Thyroid gland (tissue), 4 donors: ENCODE measurements at places on chromosomes 12 and 14. TPM values are rescaled to one million over a fixed set of nuclear protein-coding genes. Genes with fewer than 3 reads are reported as not detected.

DNA sequence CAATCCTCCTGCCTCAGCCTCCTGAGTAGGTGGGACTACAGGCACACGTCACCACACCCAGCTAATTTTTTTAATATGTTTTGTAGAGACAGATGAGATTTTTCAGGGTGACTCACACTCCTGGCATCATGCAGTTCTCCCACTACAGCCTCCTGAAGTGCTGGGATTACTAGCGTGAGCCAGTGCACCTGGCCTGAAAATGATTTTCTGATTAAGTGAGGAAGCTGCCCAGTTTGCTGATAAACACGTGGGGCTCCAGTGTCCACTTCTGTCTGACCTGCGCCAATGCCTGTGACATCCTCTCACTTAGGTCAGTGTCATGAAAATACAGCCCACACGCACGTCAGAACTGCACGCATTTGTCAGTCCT, 37.0 kb upstream of the SFSWAP start:
- no peaks in the 10 kb centered on the region for H3K36me3 ChIP-seq
- DNase-seq, result no peak
- H3K27ac ChIP-seq, result no peak overlapping the region
- H3K4me3 ChIP-seq, result no peak overlapping the region

GRCh38 chr12:69056743-69057515, 124.0 kb upstream of the CPM start:
- H3K4me3 ChIP-seq, result no peak overlapping the region

DNA sequence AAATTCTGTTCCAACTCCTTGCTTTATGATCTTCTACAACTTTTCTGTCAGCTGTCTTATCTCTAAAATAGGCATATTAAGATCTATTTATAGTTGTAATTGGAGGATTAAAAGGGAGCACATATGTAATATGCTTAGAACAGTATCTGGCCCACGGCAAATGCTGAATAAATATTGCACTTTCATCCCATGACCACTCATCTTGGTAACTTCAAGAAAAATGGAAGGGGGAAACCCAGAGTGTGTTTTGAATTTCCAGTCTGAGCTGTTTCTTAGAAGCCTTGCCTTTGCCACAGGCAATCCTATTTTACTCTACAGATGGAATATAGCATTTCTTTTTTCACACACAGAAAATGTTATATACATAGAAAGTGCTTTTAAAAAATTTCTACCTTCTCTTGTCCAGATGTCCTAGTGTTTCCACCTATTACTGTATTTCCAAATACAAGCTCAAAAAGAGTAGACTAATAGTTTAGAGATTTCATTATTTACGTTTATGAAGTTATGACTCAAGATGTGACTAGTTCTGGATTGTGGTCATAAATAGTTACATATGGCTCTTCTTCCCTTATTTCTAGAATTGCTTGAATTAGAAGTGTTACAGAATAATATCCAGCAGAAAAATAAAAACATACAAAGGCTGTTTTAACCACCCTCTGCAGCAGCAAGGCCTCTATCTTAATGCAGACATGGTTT, 6.2 kb upstream of the STXBP6 start:
- H3K4me3 ChIP-seq, result no peak overlapping the region
- no peak overlapping the region for H3K27ac ChIP-seq

DNA sequence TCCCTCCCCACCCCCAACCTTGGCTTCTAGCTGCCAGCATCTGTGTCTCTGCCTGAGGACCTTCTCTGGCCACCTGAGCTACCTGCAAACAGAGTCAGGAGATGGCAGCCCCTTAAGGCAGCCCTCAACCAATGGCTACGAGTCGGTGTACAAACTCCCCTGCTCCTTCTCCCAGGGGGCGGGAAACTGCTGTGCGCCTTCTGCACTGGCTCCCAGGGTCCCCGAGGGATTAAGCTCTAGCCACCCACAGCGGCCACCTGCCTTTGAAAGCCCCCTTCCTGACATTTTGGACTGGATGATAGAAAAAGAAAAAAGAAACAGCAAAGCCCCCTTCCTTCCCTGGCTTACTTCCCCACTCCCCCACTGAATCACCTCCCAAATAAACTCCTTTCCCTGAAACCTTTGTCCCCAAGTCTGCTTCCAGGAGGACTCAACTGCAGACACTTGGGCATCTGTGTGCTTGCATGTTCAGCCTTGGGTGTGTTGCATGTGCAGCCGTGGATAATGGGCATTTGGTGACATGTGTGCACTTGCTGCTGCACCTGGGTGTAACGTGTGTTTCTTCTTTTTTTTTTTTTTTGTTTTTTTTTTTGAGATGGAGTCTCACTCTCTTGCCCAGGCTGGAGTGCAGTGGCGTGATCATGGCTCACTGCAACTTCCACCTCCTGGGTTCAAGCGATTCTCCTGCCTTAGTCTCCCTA, 6.0 kb downstream of the SDS start:
- no peaks in the 10 kb centered on the region for H3K4me1 ChIP-seq
- H3K36me3 ChIP-seq, result no peaks in the 10 kb centered on the region
- no peaks in the 10 kb centered on the region for H3K27me3 ChIP-seq
- no peak overlapping the region for H3K4me3 ChIP-seq
- no peak for DNase-seq

DNA sequence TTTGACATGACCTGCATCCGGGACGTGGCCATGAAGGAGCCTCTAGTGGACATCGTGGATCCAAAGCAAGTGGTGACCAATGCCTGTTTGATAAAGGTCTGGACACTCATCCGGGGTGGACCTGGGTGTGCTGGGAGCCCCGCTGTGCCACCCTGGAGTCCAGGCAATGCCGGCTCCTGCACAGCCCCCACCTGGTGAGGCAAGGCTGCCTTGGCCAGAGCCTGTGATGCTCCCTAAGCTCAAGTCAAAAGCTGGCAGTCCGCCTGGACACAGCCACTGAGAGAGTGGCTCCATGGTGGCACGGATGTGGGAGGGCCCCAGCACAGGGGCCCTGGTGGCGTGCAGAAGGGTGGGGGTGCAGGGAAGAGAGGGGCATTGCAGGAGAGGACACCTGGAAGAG, 85.9 kb downstream of the PRMT8 start:
- H3K27ac ChIP-seq, result no peak overlapping the region
- H3K4me1 ChIP-seq, result peaks cover 5% of the 10 kb centered on the region
- H3K4me3 ChIP-seq, result no peak overlapping the region
- no peak for DNase-seq
- H3K36me3 ChIP-seq, result no peaks in the 10 kb centered on the region
- no peaks in the 10 kb centered on the region for H3K27me3 ChIP-seq

DNA sequence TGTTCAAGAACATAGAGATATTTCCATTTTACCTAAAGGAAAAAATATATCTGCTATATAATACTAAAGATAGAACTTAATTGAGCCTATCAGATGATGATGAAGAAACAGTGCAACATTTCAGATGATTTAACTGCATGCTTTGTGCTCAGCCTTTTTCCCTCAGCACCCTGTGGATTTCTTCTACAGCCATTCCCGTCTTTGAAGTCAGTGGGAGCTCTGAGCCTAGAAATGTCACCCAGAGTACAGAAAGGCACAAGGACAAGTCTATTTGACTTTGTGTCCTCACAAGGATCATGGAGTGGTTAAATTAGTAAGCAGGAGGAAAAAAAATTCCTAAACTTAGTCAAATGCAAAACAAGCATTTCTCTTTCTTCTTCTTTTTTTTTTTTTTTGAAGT, 994.0 kb upstream of the FLRT2 start:
- no peaks in the 10 kb centered on the region for H3K36me3 ChIP-seq
- H3K27me3 ChIP-seq, result no peaks in the 10 kb centered on the region
- DNase-seq, result no peak

DNA sequence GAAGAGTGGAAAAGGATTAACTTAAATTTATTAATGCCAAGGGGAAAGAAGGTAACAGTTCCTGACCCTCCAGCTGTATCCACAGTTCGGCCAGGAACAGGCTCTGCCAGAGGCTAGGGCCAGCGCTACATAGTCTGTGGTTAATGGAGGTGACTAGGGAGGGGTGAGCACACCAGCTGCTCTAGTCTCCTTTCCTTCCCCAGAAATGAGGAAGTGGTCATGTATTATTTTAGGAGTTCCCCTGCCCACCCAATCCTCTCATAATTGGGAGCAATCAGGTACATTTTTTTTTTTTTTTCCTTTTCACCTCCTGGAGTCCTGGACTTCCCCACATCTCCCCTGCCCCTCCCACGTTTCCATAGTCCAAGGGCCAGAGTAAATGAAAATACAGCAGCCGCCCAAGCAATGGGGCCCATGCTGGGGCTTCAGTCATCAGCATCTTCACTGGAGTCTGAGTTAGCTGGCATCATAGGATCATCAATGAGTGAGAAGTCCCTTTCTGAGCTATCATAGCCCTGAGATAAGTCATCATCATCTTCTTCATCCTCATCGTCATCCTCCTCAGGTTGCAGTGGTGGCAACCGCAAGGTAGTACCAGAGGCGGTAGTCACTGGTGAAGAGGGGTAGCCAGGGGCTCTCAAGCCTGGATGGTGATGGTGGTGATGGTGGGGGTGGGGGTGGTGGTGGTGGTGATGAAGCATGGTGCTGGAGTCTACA, 1.5 kb upstream of the SUPT16H start:
- peaks cover 17% of the 10 kb centered on the region for H3K4me1 ChIP-seq
- no peaks in the 10 kb centered on the region for H3K27me3 ChIP-seq
- peak overlapping the region; percentile 88 for H3K27ac ChIP-seq
- H3K4me3 ChIP-seq, result no peak overlapping the region
- H3K36me3 ChIP-seq, result peaks cover 6% of the 10 kb centered on the region
- no peak for DNase-seq

- no peak overlapping the region for H3K27ac ChIP-seq
- no peaks in the 10 kb centered on the region for H3K36me3 ChIP-seq
- DNase-seq, result no peak
- H3K4me1 ChIP-seq, result peaks cover 16% of the 10 kb centered on the region
- no peaks in the 10 kb centered on the region for H3K27me3 ChIP-seq
These were observed 1.9 kb downstream of the PRKD1 start for GRCh38 chr14:29925736-29926135.

- no peak overlapping the region for H3K4me3 ChIP-seq
- no peak overlapping the region for H3K27ac ChIP-seq
- no peak for DNase-seq
- no peaks in the 10 kb centered on the region for H3K27me3 ChIP-seq
These were observed 62.6 kb downstream of the DUSP6 start for GRCh38 chr12:89289720-89290119.

- no peaks in the 10 kb centered on the region for H3K27me3 ChIP-seq
- H3K4me3 ChIP-seq, result no peak overlapping the region
- H3K36me3 ChIP-seq, result no peaks in the 10 kb centered on the region
These were observed 426.2 kb downstream of the IPO8 start for GRCh38 chr12:30269496-30269895.

- H3K4me1 ChIP-seq, result no peaks in the 10 kb centered on the region
- H3K36me3 ChIP-seq, result no peaks in the 10 kb centered on the region
- H3K27ac ChIP-seq, result no peak overlapping the region
- DNase-seq, result no peak
- H3K4me3 ChIP-seq, result no peak overlapping the region
- H3K27me3 ChIP-seq, result no peaks in the 10 kb centered on the region
These were observed 344.2 kb downstream of the LRIG3 start for GRCh38 chr12:58576081-58576480.

DNA sequence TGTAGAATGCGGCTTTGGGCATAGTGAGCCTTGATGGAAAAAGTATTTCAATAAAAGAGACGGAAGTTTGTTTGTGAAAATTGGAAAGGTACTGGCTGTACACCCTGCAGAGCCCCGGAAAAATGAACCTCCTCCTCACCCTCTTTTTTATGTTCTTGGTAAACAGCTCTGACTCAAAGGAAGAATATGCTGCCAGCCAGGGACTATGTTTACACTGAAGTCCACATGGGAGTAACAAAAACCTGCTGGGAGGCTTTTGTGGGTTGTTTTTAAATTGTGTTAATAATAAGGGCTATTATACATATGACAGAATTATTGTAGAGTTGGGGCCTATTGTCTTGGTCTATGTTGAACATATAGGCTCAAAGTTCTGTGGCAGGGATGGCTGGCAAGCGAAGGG, 70.7 kb downstream of the TTC8 start:
- no peaks in the 10 kb centered on the region for H3K36me3 ChIP-seq
- H3K4me3 ChIP-seq, result no peak overlapping the region
- no peak for DNase-seq

DNA sequence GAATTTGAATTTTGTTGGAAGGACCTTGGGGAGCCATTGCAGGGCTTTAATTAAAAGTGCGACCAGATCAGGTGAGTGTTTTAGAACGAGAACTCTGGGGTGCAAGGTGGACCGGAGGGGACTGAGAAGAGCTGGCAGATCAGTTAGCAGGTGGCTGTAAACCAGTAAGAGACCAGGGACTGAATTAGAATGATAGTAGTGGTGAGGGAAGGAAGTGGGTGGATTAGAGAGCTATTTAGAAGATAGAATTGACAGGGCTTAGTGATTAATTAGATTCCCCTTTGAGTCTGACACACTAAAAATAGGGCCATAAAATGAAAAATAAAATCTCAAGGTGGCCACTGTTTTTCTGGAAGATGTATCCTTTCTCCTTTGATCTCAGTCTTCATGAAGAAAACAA, 44.8 kb downstream of the PLXNC1 start:
- no peaks in the 10 kb centered on the region for H3K4me1 ChIP-seq
- no peak for DNase-seq

GRCh38 chr14:105257464-105257863, 9.1 kb downstream of the BTBD6 start:
- no peak overlapping the region for H3K4me3 ChIP-seq
- H3K36me3 ChIP-seq, result no peaks in the 10 kb centered on the region
- DNase-seq, result no peak
- no peaks in the 10 kb centered on the region for H3K27me3 ChIP-seq
- H3K27ac ChIP-seq, result no peak overlapping the region

DNA sequence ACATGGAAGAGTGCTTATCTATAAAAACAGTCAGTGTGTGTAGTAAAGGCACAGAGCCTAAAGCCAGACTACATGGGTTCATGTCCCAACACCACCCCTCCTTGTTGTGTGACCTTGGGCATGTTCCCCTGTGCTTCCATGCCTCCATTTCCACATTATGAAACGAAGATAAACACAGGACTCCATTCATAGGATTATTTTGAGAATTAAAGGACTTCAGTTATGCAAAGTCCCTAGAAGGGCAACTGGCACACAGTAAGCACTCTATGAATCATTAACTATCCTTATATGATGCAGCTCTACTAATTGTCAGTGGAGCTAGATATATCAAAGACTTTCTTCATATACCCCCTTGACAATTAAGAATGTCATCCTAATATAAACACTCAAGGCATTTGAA, 17.8 kb downstream of the IFNG-AS1 start:
- no peaks in the 10 kb centered on the region for H3K4me1 ChIP-seq
- H3K36me3 ChIP-seq, result no peaks in the 10 kb centered on the region
- no peak for DNase-seq
- no peaks in the 10 kb centered on the region for H3K27me3 ChIP-seq

The MYH6 gene
- not detected for total RNA-seq

The SERPINA3 gene
- total RNA-seq, result 85.9 TPM

The PGF gene
- total RNA-seq, result 57.7 TPM

The TSPAN19 gene
- total RNA-seq, result not detected

The MYO1H gene
- total RNA-seq, result 0.67 TPM

The CSRP2 gene
- total RNA-seq, result 65.1 TPM

The MSRB3 gene
- total RNA-seq, result 19.1 TPM

The RPL10L gene
- not detected for total RNA-seq

The SLC6A15 gene
- 1.8 TPM for total RNA-seq

The RGS6 gene
- total RNA-seq, result 22.4 TPM
